EL (cell line): ENCODE measurements at places on chromosomes 2 and 18.

- peak; percentile 31 for DNase-seq
Observed at GRCh38 chr2:183995632-183996031, 602.7 kb upstream of the ZNF804A start.

DNA sequence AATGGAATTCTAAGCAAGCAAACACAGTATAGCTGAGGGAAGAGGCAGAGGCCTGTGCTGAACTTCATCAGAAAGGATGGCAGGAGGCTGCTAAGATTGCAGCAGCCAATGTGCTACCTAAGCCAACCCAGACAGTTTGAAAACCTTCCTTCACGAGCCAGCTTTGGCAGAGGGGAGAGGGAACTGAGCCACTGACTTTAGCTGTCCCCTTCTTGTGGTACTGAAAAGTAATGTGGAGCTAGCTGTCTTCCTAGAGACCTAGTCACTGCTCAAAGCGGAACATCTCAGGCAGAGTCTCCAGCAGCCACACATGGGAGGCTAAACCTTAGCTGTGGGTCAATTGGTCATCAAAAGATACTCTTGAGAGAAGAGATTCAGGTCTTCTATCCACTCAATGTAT lies 419.0 kb downstream of the FBXO15 start:
- DNase-seq = no peak

- peak; percentile 56 for DNase-seq
Observed at GRCh38 chr2:176093145-176093897, 800 bp downstream of the HOXD13 start.

- DNase-seq = no peak
Observed at GRCh38 chr2:99656994-99657393, 167.2 kb upstream of the REV1 start.

DNA sequence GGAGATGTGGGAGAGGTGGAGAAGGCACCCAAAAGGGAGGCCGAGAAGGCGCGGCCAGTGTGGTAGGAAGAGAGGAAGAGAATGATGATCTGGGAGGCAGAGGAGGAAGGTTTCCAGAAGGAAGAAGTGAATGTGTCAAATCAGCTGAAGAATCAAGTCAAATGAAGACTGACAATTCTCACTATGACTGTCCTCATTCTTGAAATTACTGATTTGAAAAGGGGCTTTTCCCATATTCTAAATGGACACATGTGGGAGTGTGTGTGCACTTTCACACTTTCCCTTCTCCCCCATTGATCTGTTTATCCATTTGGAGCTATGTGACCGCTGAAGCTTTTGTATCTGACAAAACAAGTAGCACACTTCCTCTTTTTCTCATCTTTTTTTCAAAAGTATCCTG lies 6.1 kb downstream of the AFF3 start:
- no peak for DNase-seq

GRCh38 chr2:228627510-228627909 lies 446.0 kb upstream of the SPHKAP start:
- no peak for DNase-seq
